ENCODE measurements at places on chromosomes 2 and 18. TPM values are rescaled to one million over a fixed set of nuclear protein-coding genes. Genes with fewer than 3 reads are reported as not detected.

- DNase-seq: no peak
- H3K27me3 ChIP-seq: no peaks in the 10 kb centered on the region
- H3K36me3 ChIP-seq: no peaks in the 10 kb centered on the region
- H3K4me3 ChIP-seq: no peak overlapping the region
- no peak overlapping the region for H3K27ac ChIP-seq
Measured at GRCh38 chr2:97707362-97708047, 5.9 kb upstream of the ZAP70 start.

Gene LONRF2
- not detected for total RNA-seq

Gene FEV
- total RNA-seq: not detected

DNA sequence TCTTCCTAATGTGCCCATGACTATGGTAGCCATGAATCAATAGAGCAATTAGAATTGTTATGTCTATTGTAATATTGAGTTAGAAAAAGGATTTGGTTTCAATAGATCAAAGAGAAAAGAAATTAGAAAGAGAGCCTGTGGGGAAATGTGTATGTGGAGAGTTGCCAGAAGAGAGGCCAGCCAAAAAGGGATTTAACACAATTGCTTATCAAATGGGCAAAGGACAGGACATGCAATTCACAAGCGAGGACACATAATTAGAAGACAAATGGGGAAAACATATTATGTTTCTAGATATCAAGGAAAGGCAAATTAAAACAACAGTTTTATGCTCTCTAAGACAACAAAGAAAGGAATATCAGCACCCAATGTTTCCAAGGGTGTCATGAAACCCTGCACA, 403.2 kb upstream of the KLHL29 start:
- H3K27me3 ChIP-seq: peaks cover 11% of the 10 kb centered on the region
- no peaks in the 10 kb centered on the region for H3K36me3 ChIP-seq
- H3K4me3 ChIP-seq: no peak overlapping the region
- no peaks in the 10 kb centered on the region for H3K4me1 ChIP-seq
- no peak overlapping the region for H3K27ac ChIP-seq

Gene VWA3B
- not detected for total RNA-seq

DNA sequence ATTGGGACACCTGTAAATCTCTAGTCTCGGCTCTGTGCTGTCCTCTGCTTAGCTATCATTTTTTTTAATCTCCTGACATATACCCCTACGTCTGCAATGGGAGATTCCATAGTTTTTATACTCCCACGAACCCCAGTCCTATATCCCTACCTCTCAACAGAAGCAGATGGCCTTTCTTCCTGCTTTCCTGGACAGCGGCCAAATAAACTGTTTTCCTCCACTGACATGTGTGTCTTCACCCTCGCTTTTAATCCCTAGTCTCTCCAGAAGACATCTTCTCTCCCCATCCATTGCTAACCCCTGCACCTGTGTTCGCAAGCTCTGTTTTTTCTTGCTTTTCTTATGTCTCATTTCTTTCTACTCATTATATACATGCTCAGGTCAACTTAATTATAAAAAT, 395.4 kb downstream of the EPHA4 start:
- H3K4me1 ChIP-seq: no peaks in the 10 kb centered on the region
- H3K27ac ChIP-seq: no peak overlapping the region
- DNase-seq: no peak

Gene SLC16A14
- 0.56 TPM for total RNA-seq

Gene TDRD15
- not detected for total RNA-seq

Gene LHCGR
- not detected for total RNA-seq

Gene LINC00305
- total RNA-seq: not detected

DNA sequence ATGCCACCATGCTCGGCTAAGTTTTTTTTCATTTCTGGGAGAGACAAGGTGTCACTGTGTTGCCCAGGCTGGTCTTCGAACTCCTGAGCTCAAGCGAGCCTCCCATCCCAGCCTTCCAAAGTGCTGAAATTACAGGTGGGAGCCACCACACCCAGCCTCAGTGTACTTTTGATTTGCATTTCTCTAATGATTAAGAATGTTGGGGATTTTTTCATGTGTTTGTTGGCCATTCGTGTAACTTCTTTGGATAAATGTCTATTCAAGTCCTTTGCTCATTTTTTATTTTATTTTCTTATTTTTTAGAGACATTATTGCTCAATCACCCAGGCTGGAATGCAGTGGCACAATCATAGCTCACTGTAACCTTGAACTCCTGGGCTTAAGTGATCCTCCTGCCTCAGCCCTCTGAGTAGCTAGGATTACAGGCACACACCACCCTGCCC, 73.1 kb downstream of the TMEM185B start:
- no peak overlapping the region for H3K27ac ChIP-seq
- no peak for DNase-seq
- H3K4me3 ChIP-seq: no peak overlapping the region
- no peaks in the 10 kb centered on the region for H3K27me3 ChIP-seq

GRCh38 chr2:233303252-233303651, 4.4 kb upstream of the SAG start:
- no peak for DNase-seq
- no peaks in the 10 kb centered on the region for H3K4me1 ChIP-seq
- no peak overlapping the region for H3K27ac ChIP-seq
- no peaks in the 10 kb centered on the region for H3K27me3 ChIP-seq

GRCh38 chr2:43054367-43054766, 172.0 kb downstream of the ZFP36L2 start:
- no peaks in the 10 kb centered on the region for H3K27me3 ChIP-seq
- H3K36me3 ChIP-seq: peaks cover under 1% of the 10 kb centered on the region
- DNase-seq: no peak
- no peak overlapping the region for H3K4me3 ChIP-seq

DNA sequence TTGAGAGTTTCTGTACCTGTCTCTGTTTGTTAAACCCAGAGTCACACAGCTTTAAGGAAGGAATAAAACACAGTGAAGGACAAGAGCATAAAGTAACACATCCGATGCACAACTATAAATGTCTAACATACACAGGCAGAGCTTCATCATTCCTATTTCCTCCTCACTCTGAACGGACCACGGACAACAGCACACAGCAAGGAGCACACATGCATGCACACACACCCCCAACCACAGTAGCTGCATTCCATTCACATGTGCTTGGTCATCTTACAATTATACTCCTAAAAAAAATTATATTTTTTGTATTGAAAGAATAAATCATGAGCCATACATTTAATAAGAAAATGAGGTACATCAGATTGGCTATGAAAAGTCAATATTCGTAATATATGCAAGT, 58.3 kb downstream of the ID2 start:
- H3K4me3 ChIP-seq: no peak overlapping the region
- peaks cover 25% of the 10 kb centered on the region for H3K36me3 ChIP-seq
- no peaks in the 10 kb centered on the region for H3K27me3 ChIP-seq
- no peak for DNase-seq

Gene HOXD3
- total RNA-seq: not detected

GRCh38 chr2:97734061-97735051, 21.0 kb downstream of the ZAP70 start:
- H3K27me3 ChIP-seq: no peaks in the 10 kb centered on the region
- no peak overlapping the region for H3K27ac ChIP-seq
- peaks cover 6% of the 10 kb centered on the region for H3K36me3 ChIP-seq
- no peak for DNase-seq
- H3K4me3 ChIP-seq: no peak overlapping the region

- H3K27ac ChIP-seq: peak overlapping the region; percentile 98
- H3K4me1 ChIP-seq: peaks cover 44% of the 10 kb centered on the region
- H3K4me3 ChIP-seq: peak overlapping the region; percentile 67
- H3K36me3 ChIP-seq: peaks cover 6% of the 10 kb centered on the region
- no peaks in the 10 kb centered on the region for H3K27me3 ChIP-seq
Measured at GRCh38 chr18:11859903-11860407, 8.7 kb downstream of the CHMP1B start.

GRCh38 chr18:52844323-52844722, 504.3 kb downstream of the DCC start:
- H3K27me3 ChIP-seq: no peaks in the 10 kb centered on the region
- H3K4me3 ChIP-seq: no peak overlapping the region
- no peaks in the 10 kb centered on the region for H3K36me3 ChIP-seq
- no peaks in the 10 kb centered on the region for H3K4me1 ChIP-seq
- no peak overlapping the region for H3K27ac ChIP-seq

Gene WDR35
- 13.2 TPM for total RNA-seq

- no peak overlapping the region for H3K27ac ChIP-seq
- DNase-seq: no peak
- H3K4me1 ChIP-seq: peaks cover 7% of the 10 kb centered on the region
Measured at GRCh38 chr2:173739006-173739405, 226.2 kb downstream of the SP3 start.

- DNase-seq: no peak
- H3K27me3 ChIP-seq: no peaks in the 10 kb centered on the region
- H3K27ac ChIP-seq: no peak overlapping the region
- no peaks in the 10 kb centered on the region for H3K36me3 ChIP-seq
Measured at GRCh38 chr2:181465676-181466375, 8.6 kb downstream of the ITGA4 start.

- no peak for DNase-seq
- no peak overlapping the region for H3K27ac ChIP-seq
- H3K4me3 ChIP-seq: no peak overlapping the region
- no peaks in the 10 kb centered on the region for H3K27me3 ChIP-seq
Measured at GRCh38 chr18:55078303-55078932, 119.2 kb upstream of the CCDC68 start.
